ENCODE measurements at places on chromosomes 16 and 17.

DNA sequence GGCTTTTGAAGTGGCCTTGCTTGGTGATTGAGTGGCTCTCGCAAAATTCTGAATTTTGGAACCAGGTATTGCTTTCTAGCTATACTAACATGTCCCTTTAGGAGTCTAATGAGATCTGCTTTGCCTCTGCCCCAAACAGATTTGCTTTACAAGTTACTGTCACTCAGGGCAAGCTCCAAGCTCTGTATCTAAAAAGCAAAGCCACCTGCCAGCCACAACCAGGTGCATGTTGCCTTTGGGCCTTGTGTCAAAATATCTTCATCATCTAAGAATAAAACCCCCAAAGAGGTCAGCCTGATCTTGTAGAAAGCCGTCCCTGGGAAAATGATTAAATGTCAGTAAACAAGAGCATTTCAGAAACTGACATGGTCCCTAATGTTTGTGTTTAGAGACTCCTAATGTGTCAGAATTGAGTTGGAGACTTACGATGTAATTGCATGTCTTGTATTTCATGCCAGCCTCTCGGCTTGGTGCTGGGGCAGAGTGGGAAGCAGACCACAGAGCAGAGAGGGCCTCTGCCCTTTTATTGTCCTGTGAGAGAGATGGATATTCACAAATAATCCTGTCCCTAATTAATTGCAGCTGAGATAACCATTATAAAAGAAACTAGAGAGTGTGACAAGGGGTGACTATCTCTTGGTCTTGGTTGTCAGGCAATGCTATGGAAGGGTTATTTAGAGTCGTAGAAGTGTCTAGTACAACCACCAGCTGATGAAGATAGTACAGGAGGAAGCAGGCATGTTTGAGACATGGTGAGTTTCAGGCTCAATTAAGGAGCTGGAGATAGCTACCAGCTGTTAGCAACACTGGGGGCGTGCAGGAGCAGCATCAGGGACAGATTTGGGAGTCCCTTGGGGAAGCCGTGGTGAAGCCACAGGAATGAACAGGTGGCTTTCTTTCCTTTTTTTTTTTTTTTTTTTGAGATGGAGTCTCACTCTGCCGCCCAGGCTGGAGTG lies 90.7 kb downstream of the PITPNC1 start:
- no peak for DNase-seq

DNA sequence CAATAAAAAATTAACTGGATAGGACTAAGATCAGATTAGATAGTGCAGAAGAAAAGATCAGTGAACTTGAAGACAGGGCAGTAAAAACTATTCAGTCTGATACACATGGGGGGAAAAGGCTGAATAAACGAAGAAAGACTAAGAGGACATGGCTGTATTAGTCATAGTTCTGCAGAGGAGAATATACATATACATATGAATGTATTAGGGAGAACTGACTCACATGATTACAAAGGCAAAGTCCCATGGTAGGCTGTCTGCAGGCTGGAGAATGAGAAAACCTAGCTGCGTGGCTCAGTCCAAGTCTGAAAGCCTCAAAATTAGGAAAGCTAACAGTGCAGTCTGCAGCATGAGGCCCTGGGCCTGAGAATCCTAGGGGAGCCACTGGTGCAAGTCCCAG lies 98.2 kb upstream of the GNAO1 start:
- DNase-seq: no peak

GRCh38 chr17:27804113-27804512 lies 3.8 kb upstream of the NOS2 start:
- DNase-seq: no peak

DNA sequence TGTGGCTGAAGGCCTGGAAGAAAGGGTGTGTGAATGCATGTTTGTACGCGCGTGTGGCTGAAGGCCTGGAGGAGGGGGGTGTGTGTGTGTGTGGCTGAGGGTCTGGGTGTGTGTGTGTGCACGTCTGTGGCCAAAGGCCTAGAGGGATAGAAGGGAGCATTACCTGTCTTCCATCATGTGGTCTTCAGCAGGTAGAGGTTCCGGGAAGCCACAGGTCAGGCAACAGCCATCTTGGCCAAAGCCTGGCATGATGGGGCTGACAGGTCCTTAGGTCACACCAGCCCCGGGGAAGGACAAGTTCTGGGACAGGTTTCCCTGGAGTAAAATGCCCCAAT lies 5.2 kb downstream of the LITAFD start:
- no peak for DNase-seq

GRCh38 chr17:66738301-66738700 lies 96.6 kb upstream of the CACNG5 start:
- no peak for DNase-seq

DNA sequence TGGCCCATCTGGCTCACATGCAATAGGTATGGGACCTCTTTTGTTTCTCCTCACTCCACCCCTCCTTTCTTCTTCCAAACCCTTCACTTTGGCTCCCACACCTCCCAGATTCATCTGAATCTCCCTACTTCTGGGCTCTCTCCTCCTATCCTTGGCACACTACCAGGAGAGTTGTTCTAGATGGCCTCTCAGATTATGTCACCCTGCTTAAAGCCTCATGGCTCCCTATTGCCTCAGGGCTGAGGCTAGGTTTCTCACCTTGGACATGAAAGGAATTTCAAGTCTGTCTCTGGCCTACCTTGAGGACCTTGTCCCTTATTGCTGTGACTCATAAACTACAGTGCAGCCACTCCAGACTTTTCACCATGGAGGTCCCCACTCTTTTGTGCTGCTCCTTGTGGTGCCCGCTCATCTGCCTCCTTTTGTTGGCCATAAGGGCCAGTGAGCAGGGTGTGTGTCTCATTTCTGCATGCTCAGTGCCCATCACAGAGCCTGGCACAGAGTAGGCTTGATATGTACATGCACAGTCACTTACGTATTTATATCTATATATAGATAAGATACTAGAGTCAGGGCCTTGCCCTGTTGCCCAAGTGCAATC lies 1.0 kb upstream of the MFAP4 start:
- DNase-seq: no peak

- peak; percentile 38 for DNase-seq
These were observed 885 bp downstream of the ZNF207 start for GRCh38 chr17:32350666-32351418.
